Upper lobe of left lung (tissue), 6 donors: ENCODE measurements at places on chromosomes 2 and 18. TPM values are rescaled to one million over a fixed set of nuclear protein-coding genes. Genes with fewer than 3 reads are reported as not detected.

ANKRD62 gene
- not detected for total RNA-seq

SMCHD1 gene
- 157 TPM for total RNA-seq

- H3K27me3 ChIP-seq: no peaks in the 10 kb centered on the region
- no peak overlapping the region for H3K4me3 ChIP-seq
- peaks cover 5% of the 10 kb centered on the region for H3K4me1 ChIP-seq
- H3K36me3 ChIP-seq: no peaks in the 10 kb centered on the region
- no peak for DNase-seq
- no peak overlapping the region for H3K27ac ChIP-seq
Observed at GRCh38 chr2:169862816-169863215, 35.6 kb downstream of the UBR3 start.

DNA sequence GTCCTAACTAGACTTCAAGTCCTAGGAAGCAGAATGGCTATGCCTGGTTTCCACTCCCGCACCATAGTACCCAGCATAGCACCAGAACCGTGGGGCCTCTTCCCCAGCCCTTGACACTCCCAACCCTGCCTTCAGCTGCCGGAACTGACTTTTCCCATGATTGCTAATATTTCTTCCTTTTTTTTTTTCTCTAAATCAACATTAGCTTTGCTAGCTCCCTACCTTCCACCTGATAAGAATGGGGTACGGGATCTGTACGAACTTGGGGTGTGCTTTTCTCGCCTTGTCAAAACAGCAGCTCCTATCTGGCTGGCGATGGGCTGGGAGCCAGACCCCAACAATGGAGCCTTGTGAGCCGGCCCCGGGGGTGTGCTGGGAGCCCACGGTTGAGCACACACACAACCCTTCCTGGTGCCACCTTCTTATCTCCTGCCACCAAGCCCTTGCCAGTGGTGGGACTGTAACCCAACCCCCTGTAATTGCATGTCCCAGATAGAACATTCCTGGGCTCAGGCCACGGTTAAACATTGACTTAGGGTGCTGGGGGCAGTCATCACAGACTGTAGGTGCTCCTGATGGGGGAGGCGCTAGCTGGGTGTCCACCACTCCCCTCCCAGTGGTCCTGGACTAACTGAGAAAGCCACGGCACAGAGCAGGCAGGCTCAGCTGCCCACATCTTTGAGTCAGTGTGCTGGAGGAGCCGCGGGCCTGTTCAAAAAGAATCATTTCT, 213.0 kb upstream of the HAAO start:
- no peaks in the 10 kb centered on the region for H3K27me3 ChIP-seq
- no peak overlapping the region for H3K27ac ChIP-seq
- no peak overlapping the region for H3K4me3 ChIP-seq
- peak; percentile 29 for DNase-seq

- no peak overlapping the region for H3K4me3 ChIP-seq
- H3K27me3 ChIP-seq: no peaks in the 10 kb centered on the region
- DNase-seq: no peak
- no peak overlapping the region for H3K27ac ChIP-seq
Observed at GRCh38 chr2:39178756-39179155, 57.9 kb upstream of the SOS1 start.

- H3K36me3 ChIP-seq: no peaks in the 10 kb centered on the region
- H3K4me3 ChIP-seq: no peak overlapping the region
- no peaks in the 10 kb centered on the region for H3K27me3 ChIP-seq
- H3K4me1 ChIP-seq: no peaks in the 10 kb centered on the region
- H3K27ac ChIP-seq: no peak overlapping the region
- DNase-seq: no peak
Observed at GRCh38 chr2:121303531-121304263, 18.7 kb upstream of the TFCP2L1 start.

TCF23 gene
- total RNA-seq: not detected

- no peaks in the 10 kb centered on the region for H3K27me3 ChIP-seq
- no peak overlapping the region for H3K27ac ChIP-seq
- H3K4me1 ChIP-seq: peaks cover 13% of the 10 kb centered on the region
- H3K4me3 ChIP-seq: no peak overlapping the region
- H3K36me3 ChIP-seq: no peaks in the 10 kb centered on the region
Observed at GRCh38 chr2:99481941-99482340, 7.9 kb downstream of the REV1 start.

DNA sequence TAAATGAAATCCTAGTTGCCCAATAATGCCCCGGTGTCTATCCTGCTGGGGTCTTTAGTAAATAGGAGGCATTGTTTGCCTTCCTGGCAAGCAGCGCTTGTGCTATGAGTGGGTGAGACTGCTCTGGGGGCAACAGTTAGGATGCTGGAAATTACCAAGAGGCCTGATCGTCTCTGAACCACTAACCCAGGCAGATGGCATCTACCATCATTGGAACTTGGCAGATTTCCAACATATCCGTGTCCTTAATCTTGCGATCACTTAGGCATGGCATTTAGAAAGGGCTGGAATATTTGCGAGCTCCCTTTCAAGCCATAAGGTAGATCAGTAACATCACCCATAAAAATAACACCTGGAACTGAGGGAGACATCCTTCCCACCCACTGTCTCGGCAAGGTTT, 18.8 kb upstream of the SH3RF3 start:
- no peak overlapping the region for H3K4me3 ChIP-seq
- H3K4me1 ChIP-seq: no peaks in the 10 kb centered on the region

GRCh38 chr2:20977520-20978180, 66.2 kb downstream of the APOB start:
- H3K4me3 ChIP-seq: no peak overlapping the region
- H3K4me1 ChIP-seq: peaks cover 17% of the 10 kb centered on the region
- DNase-seq: no peak
- no peaks in the 10 kb centered on the region for H3K36me3 ChIP-seq

DNA sequence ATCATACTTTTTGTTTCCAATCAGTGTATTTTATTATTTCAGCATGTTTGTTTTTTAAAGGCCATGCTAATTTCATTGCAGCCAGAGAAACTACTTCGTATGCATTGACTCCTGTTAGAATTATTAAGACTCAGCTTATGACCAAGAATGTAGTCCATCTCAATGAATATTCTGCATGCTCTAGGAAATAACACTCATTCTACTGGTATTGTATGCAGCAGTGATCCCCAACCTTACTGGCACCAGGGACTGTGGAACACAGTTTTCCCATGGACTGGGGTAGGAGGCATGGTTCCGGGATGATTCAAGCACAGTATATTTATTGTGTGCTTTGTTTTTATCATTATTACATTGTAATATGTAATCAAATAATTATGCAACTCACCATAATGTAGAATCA, 356.9 kb downstream of the DSEL start:
- H3K4me3 ChIP-seq: no peak overlapping the region
- no peaks in the 10 kb centered on the region for H3K4me1 ChIP-seq
- H3K27ac ChIP-seq: no peak overlapping the region

CREG2 gene
- 8.4 TPM for total RNA-seq

DNA sequence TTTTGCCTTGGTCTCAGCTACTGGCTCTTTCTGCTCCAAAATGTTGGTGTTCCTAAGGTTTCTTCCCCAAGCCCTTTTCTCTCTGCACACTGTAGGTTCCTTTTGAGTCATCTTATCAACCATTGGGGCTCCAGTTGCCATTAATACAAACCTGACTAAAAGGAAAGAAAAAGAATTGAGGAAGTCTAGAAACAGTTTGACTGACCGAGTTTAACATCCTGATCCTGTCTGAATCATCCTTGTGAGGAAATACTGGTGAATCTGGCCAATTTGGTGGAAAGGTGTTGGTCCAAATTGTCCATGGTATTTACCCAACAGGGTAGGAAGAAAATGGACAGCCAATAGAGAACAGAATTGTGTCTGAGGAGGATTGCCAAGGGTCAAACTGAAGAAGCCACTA, 38.3 kb downstream of the CRYGD start:
- DNase-seq: no peak
- no peaks in the 10 kb centered on the region for H3K27me3 ChIP-seq
- H3K4me1 ChIP-seq: no peaks in the 10 kb centered on the region
- no peaks in the 10 kb centered on the region for H3K36me3 ChIP-seq
- no peak overlapping the region for H3K27ac ChIP-seq

- no peaks in the 10 kb centered on the region for H3K4me1 ChIP-seq
- no peaks in the 10 kb centered on the region for H3K36me3 ChIP-seq
- no peaks in the 10 kb centered on the region for H3K27me3 ChIP-seq
- no peak for DNase-seq
Observed at GRCh38 chr2:126786765-126787164, 111.9 kb upstream of the TEX51 start.

- no peak for DNase-seq
- no peaks in the 10 kb centered on the region for H3K27me3 ChIP-seq
- H3K36me3 ChIP-seq: no peaks in the 10 kb centered on the region
- no peak overlapping the region for H3K4me3 ChIP-seq
- H3K27ac ChIP-seq: no peak overlapping the region
- H3K4me1 ChIP-seq: no peaks in the 10 kb centered on the region
Observed at GRCh38 chr2:170091436-170091835, 86.5 kb upstream of the MYO3B start.

ABCB11 gene
- not detected for total RNA-seq

GRCh38 chr2:88808652-88809051, 117.2 kb downstream of the RPIA start:
- no peaks in the 10 kb centered on the region for H3K4me1 ChIP-seq
- no peak for DNase-seq
- H3K27me3 ChIP-seq: no peaks in the 10 kb centered on the region
- no peaks in the 10 kb centered on the region for H3K36me3 ChIP-seq
- no peak overlapping the region for H3K4me3 ChIP-seq

DNA sequence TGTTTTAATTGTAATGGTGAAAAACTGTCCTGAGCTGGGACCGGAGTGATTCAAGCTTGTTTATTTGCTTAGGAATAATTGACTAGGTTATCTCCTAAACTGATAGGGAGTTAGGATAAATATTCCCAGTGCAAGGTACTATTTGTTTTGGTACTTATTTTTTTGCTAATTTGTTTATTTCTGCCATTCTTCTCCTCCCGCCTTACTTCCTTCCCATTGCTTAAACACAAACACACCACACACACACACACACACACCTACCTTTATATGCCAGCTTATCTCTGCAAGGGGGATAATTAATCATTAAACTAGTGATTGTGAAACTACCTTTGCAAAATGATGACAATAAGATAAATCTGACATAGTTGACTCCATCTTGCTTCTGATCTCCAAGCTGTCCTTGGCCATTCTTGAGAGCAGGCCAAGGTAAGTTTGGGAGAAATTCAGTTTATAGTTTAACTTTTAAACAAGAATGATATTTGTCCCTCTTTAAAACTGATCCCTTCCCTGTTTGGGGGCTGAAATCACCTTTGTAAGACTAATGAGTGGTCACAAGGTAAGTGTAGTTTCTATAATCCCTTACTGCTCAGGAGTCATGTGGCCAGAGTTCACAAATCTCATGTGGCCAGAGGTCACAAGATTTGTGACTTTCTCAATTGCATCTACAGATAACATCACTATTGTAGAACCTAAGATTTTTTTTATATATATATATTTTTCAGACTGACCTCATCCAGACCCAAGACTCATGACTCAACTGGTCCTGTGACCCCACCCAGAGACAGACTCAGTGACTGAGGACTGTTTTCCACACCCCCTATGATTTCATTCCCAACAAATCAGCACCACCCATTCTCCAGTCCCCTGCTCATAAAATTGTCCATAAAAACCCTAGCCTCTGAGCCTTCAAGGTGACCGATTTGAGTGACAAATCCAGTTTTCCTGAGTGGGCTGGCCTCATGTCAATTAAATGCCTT, 83.1 kb upstream of the LRRTM4 start:
- no peaks in the 10 kb centered on the region for H3K4me1 ChIP-seq
- H3K27ac ChIP-seq: no peak overlapping the region
- H3K27me3 ChIP-seq: no peaks in the 10 kb centered on the region
- H3K36me3 ChIP-seq: no peaks in the 10 kb centered on the region
- DNase-seq: no peak

GRCh38 chr2:102313025-102313424, 1.7 kb downstream of the IL1RL1 start:
- no peak for DNase-seq
- no peaks in the 10 kb centered on the region for H3K36me3 ChIP-seq
- no peak overlapping the region for H3K4me3 ChIP-seq
- no peak overlapping the region for H3K27ac ChIP-seq

TUBA3E gene
- not detected for total RNA-seq

DNA sequence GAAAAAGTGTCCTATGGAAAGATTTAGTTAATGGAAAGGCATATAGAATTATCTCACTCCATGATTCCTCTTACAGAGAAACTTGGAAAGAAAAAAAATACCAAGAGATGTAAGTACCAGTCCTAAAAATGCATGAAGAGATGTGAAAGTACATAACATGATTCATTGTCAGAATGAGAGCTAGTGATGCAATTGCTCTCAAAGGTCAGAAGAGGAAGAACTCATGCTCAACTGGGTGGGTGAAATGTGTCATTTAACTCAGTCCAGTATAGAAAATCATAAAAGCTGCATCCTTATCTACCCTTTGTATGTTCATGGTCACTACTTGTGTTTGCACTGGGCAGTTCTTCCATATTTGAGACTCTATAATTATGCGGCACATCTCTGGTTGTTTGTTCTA, 300.0 kb upstream of the PIK3C3 start:
- H3K4me3 ChIP-seq: no peak overlapping the region
- no peaks in the 10 kb centered on the region for H3K4me1 ChIP-seq
- H3K27me3 ChIP-seq: no peaks in the 10 kb centered on the region
- DNase-seq: no peak

DNA sequence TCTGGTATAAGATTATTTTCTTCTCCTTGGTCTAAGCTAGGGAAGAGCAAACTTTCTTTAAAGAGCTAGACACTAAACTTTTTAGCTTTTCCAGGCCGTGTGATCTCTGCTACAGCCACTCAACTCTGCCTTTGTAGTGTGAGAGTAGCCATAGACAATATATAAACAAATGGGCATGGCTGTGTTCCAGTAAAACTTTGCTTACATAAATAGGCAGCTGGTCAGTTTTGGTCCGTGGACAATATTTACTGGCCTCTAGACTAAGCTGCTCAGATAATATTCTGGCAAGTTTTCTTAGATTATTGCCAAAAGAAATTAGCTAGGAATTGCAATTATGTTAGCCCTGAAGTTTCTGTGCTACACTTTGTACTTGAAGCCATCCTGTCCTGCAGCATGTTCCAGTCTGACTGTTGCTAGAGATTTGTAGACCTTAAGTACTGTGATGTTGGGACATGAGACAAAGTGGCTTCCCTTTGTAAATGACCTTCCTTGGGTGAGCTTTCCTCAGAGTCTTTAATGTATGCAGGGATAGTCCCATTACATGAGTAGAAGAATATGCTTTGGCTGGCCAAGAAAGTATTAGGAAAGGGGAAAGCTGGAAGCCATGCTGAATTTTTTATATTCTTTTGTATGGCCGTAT, 126.9 kb downstream of the SOX11 start:
- no peak for DNase-seq
- no peaks in the 10 kb centered on the region for H3K4me1 ChIP-seq
- H3K36me3 ChIP-seq: no peaks in the 10 kb centered on the region
- no peak overlapping the region for H3K27ac ChIP-seq
- no peak overlapping the region for H3K4me3 ChIP-seq
- H3K27me3 ChIP-seq: no peaks in the 10 kb centered on the region

DNA sequence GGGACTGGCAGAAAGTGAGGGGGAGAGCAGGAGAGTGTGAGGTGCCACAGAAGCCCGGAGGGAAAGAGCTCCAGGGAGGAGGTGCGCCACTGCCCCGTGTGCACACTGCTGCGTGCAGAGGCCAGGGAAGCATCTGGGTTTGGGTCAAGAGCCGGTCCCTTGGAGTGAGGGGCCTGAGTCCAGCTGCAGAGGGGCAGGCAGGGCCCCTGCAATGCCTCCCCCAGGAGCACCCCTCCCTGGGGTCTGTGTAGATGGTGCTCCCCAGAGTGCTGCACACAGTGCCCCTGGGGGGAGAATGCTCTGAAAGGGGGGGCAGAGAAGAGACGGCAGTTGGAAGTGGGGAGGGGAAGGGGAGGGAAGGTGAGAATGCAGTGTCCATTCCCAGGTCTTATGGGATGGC, 3.7 kb upstream of the LIMS2 start:
- H3K27me3 ChIP-seq: no peaks in the 10 kb centered on the region
- peaks cover 11% of the 10 kb centered on the region for H3K4me1 ChIP-seq
- no peak overlapping the region for H3K4me3 ChIP-seq
- DNase-seq: peak; percentile 53
- no peak overlapping the region for H3K27ac ChIP-seq

RESP18 gene
- not detected for total RNA-seq

HRH4 gene
- 0.74 TPM for total RNA-seq
